Osteoblast (primary cell): ENCODE measurements at places on chromosomes 5 and 9. TPM values are rescaled to one million over a fixed set of nuclear protein-coding genes. Genes with fewer than 3 reads are reported as not detected.

DNA sequence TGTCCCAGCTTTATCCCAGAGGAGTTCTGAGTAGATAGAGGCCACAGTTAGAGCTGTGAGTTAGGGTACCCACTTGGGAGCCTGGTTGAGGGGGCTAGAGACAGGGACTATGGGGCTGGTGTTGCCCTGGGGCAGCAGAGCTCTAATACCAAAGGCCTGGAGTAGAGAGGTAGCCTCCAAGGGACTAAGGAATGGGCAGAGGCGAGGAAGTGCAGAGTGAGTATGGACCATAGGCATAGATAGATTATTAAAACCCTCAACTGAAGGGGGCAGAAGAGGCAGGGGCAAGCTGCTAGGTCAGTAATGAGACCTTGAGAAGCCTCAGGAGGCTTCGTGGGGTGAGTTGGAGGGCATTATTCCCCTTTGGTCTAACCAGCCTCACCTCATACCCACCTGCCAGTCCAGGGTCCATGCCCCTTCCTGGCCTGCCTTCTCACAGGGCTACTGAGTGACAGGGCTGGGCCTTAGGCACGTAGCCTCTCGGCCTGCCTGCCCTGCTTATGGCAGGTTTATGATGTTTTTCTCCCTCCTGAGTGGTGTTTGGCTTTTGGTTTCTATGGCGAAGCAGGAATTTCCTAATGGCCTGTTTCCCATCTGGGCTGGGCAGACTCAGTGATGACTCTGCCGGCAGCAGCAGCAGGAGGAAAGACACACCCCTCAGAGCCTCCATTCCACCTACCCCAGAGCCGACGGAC, 8.0 kb downstream of the PDLIM4 start:
- peaks cover 69% of the 10 kb centered on the region for H3K4me1 ChIP-seq
- H3K36me3 ChIP-seq = peaks cover 77% of the 10 kb centered on the region
- no peaks in the 10 kb centered on the region for H3K27me3 ChIP-seq
- peak; percentile 99 for DNase-seq
- H3K27ac ChIP-seq = peak overlapping the region; percentile 98

DNA sequence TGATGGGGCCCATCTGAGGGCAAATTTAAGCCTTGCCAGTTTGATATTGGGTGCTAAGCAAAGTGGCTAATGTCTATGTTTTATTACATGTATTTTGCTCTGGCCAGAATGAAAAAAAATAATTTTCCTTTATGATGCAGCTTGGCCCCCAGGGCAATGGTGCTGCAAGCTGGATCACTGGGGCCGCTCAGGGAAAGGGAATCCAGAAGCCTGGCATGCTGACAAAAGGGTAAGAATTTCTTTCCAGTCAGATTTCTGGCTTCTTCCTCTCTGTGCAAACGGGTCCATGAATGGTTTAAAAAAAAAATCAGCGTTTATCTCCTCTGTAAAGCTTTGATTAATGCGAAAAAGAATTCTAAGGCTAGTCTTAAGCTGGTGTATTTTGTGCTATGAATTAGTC, 138.4 kb downstream of the MAPKAP1 start:
- peaks cover 3% of the 10 kb centered on the region for H3K36me3 ChIP-seq
- H3K4me1 ChIP-seq = peaks cover 8% of the 10 kb centered on the region
- no peak for DNase-seq
- no peak overlapping the region for H3K27ac ChIP-seq
- H3K4me3 ChIP-seq = no peak overlapping the region

GRCh38 chr5:146248561-146248960, 45.2 kb downstream of the RBM27 start:
- H3K27me3 ChIP-seq = no peaks in the 10 kb centered on the region
- no peaks in the 10 kb centered on the region for H3K4me1 ChIP-seq
- H3K36me3 ChIP-seq = peaks cover 17% of the 10 kb centered on the region
- DNase-seq = no peak
- H3K4me3 ChIP-seq = no peak overlapping the region

GRCh38 chr9:4297786-4298254, 2.0 kb downstream of the GLIS3 start:
- peak overlapping the region; percentile 99 for H3K27ac ChIP-seq
- peak overlapping the region; percentile 84 for H3K4me3 ChIP-seq
- H3K36me3 ChIP-seq = no peaks in the 10 kb centered on the region
- peak; percentile 65 for DNase-seq
- no peaks in the 10 kb centered on the region for H3K27me3 ChIP-seq

IL5 gene
- total RNA-seq = not detected in 2 replicates

IFNA2 gene
- total RNA-seq = not detected in 2 replicates

DNA sequence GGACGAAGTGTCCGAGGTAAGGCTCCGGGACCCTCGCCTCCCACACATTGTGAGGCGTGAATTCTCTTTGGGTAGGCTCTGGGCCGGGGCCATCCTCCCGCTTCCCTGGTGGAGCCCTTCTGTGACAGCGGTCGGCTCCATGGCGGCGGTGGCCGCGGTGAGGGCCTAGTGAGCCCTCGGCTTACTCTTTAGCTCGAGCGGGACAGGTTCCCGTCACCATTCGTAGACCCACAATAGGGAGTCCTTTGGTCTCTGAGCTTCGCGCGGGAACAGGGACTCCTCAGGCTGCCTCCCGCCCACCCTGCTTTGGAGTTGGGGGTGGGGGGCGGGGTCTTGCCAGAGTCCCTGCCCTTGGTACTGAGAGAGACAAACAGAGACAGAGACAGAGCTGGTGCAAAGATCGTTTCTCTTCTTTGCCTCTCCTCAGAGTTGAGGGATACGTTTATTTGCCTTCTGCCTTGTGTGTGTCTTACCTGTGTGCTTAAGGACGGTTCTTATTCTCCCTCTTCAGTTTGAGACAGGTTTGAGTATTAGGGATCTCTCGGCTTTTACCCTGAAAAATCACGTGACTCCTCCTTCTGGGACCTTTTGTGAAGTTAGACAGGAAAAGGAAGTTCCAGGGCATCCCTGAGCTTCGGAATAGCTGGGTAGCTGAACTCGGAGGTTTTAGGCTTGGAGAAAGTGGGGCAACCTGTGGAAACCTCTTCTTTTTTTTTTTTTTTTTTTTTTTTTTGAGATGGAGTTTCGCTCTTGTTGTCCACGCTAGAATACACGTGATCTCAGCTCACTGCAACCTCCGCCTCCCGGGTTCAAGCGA, 833 bp downstream of the ANKHD1 start:
- no peaks in the 10 kb centered on the region for H3K36me3 ChIP-seq
- DNase-seq = peak; percentile 82
- peak overlapping the region; percentile 75 for H3K27ac ChIP-seq
- peak overlapping the region; percentile 88 for H3K4me3 ChIP-seq
- peaks cover 24% of the 10 kb centered on the region for H3K4me1 ChIP-seq
- H3K27me3 ChIP-seq = no peaks in the 10 kb centered on the region

GRCh38 chr9:27181381-27181780, 72.4 kb downstream of the TEK start:
- no peaks in the 10 kb centered on the region for H3K27me3 ChIP-seq
- H3K4me3 ChIP-seq = no peak overlapping the region
- no peak overlapping the region for H3K27ac ChIP-seq
- no peaks in the 10 kb centered on the region for H3K36me3 ChIP-seq

DNA sequence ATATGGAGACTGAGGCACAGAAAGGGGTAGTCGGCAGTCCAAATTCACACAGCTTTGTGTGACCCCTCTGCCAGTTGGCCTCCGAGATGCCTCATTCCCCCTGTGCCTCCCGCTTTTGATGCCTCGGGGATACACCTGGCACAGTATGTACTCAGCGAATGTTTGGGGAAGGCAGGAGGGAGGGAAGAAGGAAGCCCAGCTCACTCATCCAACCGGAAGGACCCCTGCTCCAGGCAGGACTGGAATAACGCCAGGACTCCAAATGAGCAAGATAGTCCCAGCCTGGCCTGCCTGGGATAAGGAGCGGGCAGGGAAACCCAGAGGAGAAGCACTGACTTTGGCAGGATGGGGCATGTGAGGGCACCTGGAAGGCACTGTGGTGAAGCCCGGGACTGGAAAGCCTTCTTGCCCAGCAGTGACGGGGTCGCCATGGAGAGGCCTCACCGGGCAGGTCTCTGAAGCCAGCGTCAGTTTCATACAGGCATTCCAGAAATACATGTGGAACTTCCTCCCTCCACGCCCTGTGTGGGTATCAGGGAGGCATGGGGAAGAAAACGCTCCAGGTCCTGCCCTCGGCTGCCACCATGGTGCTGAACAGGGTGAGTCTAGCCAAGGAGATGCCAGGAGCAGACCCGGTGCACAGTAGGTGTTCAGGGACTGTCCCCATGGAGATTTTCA, 20.3 kb downstream of the LMX1B start:
- no peak overlapping the region for H3K27ac ChIP-seq
- H3K4me1 ChIP-seq = no peaks in the 10 kb centered on the region
- H3K36me3 ChIP-seq = no peaks in the 10 kb centered on the region
- no peak overlapping the region for H3K4me3 ChIP-seq

GRCh38 chr9:20929276-20929675, 102.2 kb downstream of the HACD4 start:
- no peak overlapping the region for H3K27ac ChIP-seq
- no peak overlapping the region for H3K4me3 ChIP-seq
- no peak for DNase-seq
- peaks cover 6% of the 10 kb centered on the region for H3K36me3 ChIP-seq
- no peaks in the 10 kb centered on the region for H3K4me1 ChIP-seq
- no peaks in the 10 kb centered on the region for H3K27me3 ChIP-seq

ARHGEF28 gene
- 56.9 and 64.4 TPM in 2 replicates for total RNA-seq

TAS2R1 gene
- not detected in 2 replicates for total RNA-seq

C5orf58 gene
- total RNA-seq = not detected in 2 replicates

- no peaks in the 10 kb centered on the region for H3K4me1 ChIP-seq
- no peak overlapping the region for H3K4me3 ChIP-seq
- no peak for DNase-seq
- H3K27ac ChIP-seq = no peak overlapping the region
- no peaks in the 10 kb centered on the region for H3K27me3 ChIP-seq
These were observed 147.6 kb downstream of the SV2C start for GRCh38 chr5:76230711-76231285.

- H3K36me3 ChIP-seq = no peaks in the 10 kb centered on the region
- H3K27me3 ChIP-seq = no peaks in the 10 kb centered on the region
- no peak for DNase-seq
- H3K4me3 ChIP-seq = no peak overlapping the region
- H3K4me1 ChIP-seq = no peaks in the 10 kb centered on the region
- H3K27ac ChIP-seq = no peak overlapping the region
These were observed 116.4 kb downstream of the NTRK2 start for GRCh38 chr9:84785792-84786547.

ORM1 gene
- not detected in 2 replicates for total RNA-seq

DNA sequence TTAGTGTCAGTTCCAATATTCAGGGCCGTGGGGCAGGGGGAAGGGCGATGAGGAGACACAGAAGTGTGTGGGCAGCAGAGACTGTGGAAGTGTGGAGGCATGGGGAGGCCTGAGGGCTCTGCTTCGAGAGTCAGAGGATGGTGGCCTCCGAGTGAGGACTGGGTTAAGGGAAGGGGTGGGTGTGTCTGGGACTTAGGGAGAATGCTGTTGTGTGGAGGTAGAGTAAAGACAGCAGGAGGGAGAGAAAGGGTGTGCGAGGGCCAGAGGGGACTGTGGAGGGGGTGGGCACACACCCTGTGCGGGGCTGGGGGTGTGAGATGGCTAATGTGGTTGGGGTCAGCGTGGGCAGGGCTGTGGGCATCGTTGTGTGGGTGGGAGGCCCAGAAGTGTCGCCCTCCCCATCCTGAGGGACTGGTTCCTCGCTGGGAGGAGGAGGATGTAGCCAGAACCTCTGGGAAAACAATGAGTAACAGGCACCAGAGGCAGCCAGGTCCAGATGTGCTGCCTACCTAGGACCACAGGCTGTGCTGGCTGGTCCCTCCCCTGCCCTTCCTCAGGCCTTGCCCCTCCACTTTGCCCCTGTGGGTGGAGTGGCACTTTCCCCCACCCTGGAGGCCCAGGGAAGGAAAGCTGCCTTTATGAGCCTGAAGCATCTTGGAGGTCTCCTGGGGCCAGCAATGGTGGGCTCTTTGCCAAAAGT, 4.2 kb downstream of the USP20 start:
- H3K4me1 ChIP-seq = peaks cover 29% of the 10 kb centered on the region
- DNase-seq = peak; percentile 88
- H3K36me3 ChIP-seq = peaks cover 12% of the 10 kb centered on the region
- peak overlapping the region; percentile 77 for H3K27ac ChIP-seq

PTPRD gene
- total RNA-seq = 23.9 and 24.8 TPM in 2 replicates

DNA sequence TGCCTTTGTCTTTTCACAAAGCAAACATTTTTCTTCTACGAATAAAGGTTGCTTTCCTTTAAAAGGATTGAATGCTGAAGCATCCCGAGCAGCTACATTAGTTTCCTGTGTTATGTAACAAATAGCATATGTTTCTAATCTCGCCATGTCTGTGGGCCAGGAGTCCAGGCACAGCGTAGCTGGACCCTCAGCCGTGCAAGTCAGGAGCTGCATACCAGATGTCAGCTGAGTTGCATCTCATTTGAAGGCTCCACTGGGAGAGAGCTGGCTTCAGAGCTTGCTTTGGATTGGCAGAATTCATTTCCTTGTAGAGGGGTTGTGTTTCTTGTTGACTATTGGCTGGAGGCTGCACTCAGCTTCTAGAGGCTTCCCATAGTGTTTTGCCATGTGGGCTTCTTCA, 16.0 kb upstream of the GOLPH3 start:
- H3K4me3 ChIP-seq = no peak overlapping the region
- H3K27me3 ChIP-seq = no peaks in the 10 kb centered on the region
- no peak for DNase-seq
- H3K36me3 ChIP-seq = no peaks in the 10 kb centered on the region

- DNase-seq = no peak
- no peaks in the 10 kb centered on the region for H3K36me3 ChIP-seq
- H3K27me3 ChIP-seq = no peaks in the 10 kb centered on the region
- peaks cover 2% of the 10 kb centered on the region for H3K4me1 ChIP-seq
- no peak overlapping the region for H3K27ac ChIP-seq
- no peak overlapping the region for H3K4me3 ChIP-seq
These were observed 372.4 kb upstream of the PAPPA start for GRCh38 chr9:115781070-115781736.

DNA sequence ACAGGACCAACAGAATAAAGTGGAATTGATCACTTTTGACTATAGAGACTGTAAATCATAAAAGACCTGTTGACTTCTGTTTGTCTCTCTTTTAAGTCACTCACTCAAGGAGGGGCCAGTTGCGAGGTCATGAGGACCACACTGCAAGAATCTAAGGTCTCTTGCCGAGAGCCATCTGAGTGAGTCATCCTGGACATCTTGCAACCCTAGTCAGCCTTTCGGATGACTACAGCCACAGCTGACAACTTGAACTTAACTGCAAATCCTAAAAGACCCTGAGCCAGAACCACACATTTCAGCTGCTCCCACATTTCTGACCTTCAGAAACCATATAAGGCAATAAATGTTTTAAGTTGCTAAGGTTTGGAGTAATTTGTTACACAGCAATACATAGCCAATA, 129.7 kb upstream of the RAD23B start:
- H3K4me3 ChIP-seq = no peak overlapping the region
- no peak for DNase-seq
- H3K4me1 ChIP-seq = no peaks in the 10 kb centered on the region
- peaks cover 12% of the 10 kb centered on the region for H3K27me3 ChIP-seq

FOXD4L5 gene
- total RNA-seq = under 0.01 TPM in 1 of 2 replicates, not detected in the other

DNA sequence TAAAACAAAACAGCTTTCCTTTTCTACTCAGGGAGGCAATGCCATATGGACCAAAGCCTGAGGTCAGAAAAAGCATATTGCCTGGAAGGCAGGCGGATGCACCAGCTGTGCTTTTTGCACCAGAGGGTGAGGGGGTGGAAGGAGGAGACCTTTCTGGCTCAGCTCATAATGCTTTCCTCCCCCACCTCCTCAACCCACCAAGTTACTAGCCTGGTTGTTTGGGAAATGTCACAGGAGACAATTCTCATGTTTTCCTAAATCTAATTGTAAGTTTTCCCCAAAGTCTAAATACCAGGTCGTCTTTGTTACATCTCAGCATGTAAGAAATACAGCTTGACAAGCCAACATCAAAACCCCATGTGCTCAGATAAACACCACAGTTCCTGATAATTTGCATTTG, 72.6 kb upstream of the DMRTA1 start:
- DNase-seq = no peak
- H3K36me3 ChIP-seq = no peaks in the 10 kb centered on the region
- no peak overlapping the region for H3K4me3 ChIP-seq
- H3K27ac ChIP-seq = no peak overlapping the region
- H3K27me3 ChIP-seq = no peaks in the 10 kb centered on the region
- H3K4me1 ChIP-seq = no peaks in the 10 kb centered on the region
